Activated CD4-positive, alpha-beta T cell treated with anti-CD3 and anti-CD28 coated beads, Interleukin-10, Interleukin-2, amounts not matched to agents 100 ng/mL and 50 ng/mL, durations not matched to agents 16 hours and 8 hours (primary cell): ENCODE measurements at places on chromosomes 5 and 9.

GRCh38 chr9:123739387-123739786 lies 190.5 kb downstream of the DENND1A start:
- no peak for DNase-seq

- no peak for DNase-seq
Measured at GRCh38 chr9:19552282-19553105, 143.7 kb downstream of the ACER2 start.

DNA sequence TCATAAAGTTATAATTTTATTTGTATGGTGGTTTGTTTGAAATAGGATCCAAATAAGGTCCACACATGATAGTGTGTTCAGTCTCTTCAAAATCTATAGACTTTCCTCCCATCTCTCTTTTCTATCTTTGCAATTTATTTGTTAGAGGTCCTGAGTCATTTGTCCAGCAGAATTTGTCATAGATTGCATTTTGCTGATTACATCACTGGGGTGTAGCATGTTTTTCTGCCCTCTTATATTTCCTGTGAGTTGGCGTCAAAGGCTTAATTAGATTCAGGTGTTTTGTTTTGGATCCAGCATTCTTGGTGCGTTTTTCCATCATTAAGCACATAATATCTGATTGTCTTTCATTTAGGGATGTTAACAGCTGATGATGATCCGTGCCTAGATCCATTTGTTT lies 15.0 kb downstream of the CYFIP2 start:
- DNase-seq = no peak

GRCh38 chr5:43274435-43275114 lies 38.6 kb downstream of the HMGCS1 start:
- DNase-seq = no peak

GRCh38 chr5:53475320-53475719 lies 5.1 kb upstream of the FST start:
- no peak for DNase-seq

DNA sequence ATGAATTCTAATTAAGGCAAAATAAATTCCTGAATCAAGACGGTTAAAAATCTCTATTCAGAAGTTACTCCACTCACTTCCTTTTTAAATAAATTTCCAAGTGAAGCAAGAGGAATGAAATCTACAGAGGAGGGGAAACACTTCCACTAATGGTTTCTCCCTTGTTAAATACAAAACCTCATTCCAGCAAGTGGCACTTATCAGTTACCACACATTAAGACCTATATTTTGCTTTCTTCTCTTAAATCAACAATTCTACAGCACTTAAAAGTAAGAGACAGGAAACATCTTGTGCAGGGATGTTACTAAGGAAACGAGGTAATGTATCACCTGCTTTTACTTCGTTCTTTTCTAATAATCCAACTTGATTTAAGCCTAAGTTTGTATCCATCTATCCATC lies 172.6 kb downstream of the RAPGEF6 start:
- no peak for DNase-seq

DNA sequence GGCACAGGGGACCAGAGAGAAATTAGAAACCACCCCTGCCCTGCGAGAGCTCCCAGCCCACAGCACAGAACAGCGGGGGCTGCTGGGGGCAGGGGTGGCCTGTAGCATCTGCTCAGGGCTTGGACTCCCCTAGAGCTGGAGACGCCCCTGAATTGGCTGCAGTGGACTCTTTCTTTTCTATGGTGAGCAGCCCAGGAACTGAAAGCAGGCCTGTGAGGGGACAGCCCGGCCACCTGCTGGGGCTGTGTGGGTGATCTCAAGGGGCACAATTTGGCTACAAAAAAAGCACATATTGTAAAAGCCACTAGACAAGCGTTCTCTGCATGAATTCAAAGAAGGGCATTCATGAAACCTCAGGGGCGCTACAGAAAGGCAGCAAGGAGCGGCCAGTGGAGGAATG lies 57.5 kb upstream of the ICE1 start:
- no peak for DNase-seq

DNA sequence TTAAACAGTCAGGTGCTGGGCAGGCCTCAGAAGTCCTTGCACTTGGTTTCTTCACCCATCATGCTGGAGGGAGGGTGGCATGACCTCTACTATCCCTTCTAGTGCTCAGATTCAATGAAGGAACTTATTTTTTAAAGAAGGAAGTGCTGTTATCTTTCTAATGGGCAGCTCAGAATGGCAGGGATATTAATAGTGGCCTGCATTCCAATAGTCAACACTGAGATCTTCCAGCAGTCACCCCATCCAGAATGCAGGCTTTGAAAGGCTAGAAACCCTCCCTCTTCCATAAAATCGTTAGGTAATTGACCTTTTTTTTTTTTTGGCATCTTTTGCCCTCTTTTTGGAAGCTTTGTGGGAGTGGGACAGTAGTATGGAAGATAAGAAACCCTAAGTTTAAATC lies 325.0 kb downstream of the ARRDC3 start:
- DNase-seq = no peak

GRCh38 chr5:68193481-68194036 lies 22.0 kb upstream of the PIK3R1 start:
- no peak for DNase-seq

- no peak for DNase-seq
Measured at GRCh38 chr5:59040024-59040803, 457.3 kb downstream of the RAB3C start.

- no peak for DNase-seq
Measured at GRCh38 chr5:29162297-29162696, 2031.2 kb upstream of the CDH6 start.

- no peak for DNase-seq
Measured at GRCh38 chr9:133405508-133406438, 12.0 kb downstream of the REXO4 start.

DNA sequence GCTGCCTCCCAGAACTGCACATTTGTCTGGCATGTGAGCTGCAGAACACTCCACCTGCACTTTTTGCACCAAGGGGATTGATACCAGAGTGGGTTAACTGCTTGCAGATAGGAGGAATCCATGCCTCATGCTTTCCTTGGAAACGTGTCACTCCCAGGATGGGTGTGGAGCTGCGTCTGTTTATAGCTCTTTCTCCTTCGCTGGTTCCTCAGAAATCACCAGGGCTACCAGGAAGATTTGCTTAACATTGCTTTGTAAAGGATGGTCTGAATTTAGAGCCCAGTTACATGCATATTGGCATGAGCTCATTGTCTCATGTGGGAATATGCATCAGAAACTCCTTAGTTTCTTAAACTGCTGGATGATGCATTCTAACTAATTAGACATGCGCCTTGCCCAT lies 234.6 kb downstream of the GADD45G start:
- no peak for DNase-seq

DNA sequence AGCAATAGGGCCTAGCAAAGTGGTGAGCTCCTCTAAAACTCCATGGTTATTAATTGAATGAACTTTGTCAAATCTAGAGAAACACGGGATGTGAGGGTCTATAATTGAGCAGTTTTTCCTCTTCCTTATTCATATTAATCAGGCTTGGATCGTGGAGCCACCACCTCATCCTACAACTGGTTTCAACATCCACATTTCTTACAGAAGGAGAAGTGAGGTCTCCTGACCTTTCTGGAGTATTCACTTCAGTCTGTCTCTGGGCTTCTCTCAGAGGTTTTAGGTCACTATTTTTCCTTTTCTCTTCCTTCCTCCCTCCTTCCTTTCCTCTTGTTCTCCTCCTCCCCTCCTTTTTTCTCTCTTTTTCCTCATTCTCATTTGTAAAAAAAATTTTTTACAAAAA lies 177.3 kb upstream of the ACTBL2 start:
- no peak for DNase-seq

- DNase-seq = no peak
Measured at GRCh38 chr9:112285056-112285455, 48.4 kb downstream of the PTBP3 start.

DNA sequence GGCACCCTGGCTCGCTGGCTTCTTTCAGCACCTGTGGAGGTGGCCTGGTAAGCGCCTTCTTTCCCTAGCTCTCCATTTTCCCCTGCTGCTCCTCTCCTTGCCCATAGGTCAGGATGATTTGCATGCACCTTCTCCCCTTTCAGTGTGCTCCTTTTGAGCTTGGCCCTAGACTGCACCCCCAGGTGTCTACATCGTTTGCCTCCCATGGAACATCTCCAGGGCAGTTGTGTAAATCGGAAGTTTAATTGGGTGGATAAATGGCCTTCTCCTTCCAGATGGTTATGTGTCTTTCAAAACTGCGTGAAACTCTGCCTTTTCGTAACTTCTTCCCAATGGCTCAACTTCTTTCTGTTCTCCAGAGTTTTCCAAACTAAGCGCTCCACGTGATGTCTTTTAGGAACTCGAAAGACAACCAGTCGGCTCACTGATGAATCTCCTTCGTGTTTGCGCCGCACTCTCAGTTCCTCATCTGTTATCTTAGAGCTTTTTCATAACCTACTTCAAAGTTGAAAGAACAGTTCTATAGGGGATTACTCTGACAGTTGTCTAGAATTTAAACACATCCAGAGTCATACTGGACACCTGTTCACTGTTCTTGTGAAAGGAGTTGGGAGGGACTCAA lies 1.7 kb downstream of the ADAMTS19 start:
- no peak for DNase-seq
